Parietal lobe (tissue), 2 donors: ENCODE measurements at places on chromosomes 7 and 10. TPM values are rescaled to one million over a fixed set of nuclear protein-coding genes. Genes with fewer than 3 reads are reported as not detected.

The ZNF804B gene
- total RNA-seq = 9.7 TPM

The COL1A2 gene
- total RNA-seq = 37.6 TPM

The SFTPA1 gene
- not detected for total RNA-seq

The SH2B2 gene
- 16.0 TPM for total RNA-seq

The RARRES2 gene
- total RNA-seq = 5.0 TPM

The SLC18A2 gene
- total RNA-seq = 0.31 TPM

The NOS3 gene
- 1.3 TPM for total RNA-seq

The TMEM213 gene
- not detected for total RNA-seq

The ERVW-1 gene
- not detected for total RNA-seq

The PNLIPRP2 gene
- total RNA-seq = not detected

The UTF1 gene
- total RNA-seq = not detected

The NEBL gene
- 72.6 TPM for total RNA-seq

The MEOX2 gene
- total RNA-seq = not detected

The DENND2A gene
- 29.4 TPM for total RNA-seq

The TLX1 gene
- total RNA-seq = not detected

The LIPJ gene
- 3.8 TPM for total RNA-seq

The CALN1 gene
- 54.8 TPM for total RNA-seq

The PDZD7 gene
- 12.5 TPM for total RNA-seq

The PRRT4 gene
- total RNA-seq = 2.5 TPM
